ENCODE measurements at places on chromosomes 7 and 10.

DNA sequence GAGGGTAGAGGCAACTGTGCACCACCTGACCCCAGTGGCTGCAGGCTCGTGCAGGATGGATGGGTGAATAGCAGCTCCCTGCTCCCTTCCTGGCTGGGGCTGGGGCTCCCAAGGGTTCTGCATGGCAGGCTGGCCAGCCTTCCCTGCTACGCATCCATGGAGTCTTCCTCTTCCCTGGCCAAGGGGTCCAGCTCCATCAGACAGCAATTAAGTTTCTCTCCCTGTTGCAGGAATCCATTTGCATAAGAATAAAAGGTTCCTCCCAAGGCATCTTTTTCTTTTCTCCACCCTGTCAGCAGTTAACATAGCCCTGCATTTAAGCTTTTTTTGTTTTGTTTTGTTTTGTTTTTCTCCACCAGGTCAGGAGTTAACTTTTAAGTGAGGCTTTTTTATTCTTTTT is 10.0 kb upstream of the CPA2 start:
- DNase-seq, result no peak

- no peak for DNase-seq
Measured at GRCh38 chr10:61749291-61749690, 86.6 kb downstream of the CABCOCO1 start.

DNA sequence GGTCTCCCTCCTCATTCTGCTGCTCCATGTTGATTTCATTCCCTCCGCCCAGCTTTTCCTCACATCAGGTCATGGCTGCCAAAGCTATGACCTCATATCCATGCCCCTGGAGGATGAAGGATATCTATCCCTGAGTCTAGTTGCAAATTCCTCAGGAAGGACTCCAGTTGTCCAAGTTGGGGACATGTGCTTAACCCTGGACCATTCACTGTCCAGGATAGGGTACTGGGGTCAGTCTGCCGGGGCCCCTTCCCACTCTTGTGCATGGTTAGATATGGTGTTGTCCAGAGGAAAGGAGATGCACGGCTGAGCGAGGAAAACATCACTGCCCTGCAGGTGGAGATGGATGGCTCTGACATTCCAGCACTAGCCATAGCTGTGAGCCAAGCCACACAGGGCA is 51.9 kb upstream of the COMTD1 start:
- no peak for DNase-seq

DNA sequence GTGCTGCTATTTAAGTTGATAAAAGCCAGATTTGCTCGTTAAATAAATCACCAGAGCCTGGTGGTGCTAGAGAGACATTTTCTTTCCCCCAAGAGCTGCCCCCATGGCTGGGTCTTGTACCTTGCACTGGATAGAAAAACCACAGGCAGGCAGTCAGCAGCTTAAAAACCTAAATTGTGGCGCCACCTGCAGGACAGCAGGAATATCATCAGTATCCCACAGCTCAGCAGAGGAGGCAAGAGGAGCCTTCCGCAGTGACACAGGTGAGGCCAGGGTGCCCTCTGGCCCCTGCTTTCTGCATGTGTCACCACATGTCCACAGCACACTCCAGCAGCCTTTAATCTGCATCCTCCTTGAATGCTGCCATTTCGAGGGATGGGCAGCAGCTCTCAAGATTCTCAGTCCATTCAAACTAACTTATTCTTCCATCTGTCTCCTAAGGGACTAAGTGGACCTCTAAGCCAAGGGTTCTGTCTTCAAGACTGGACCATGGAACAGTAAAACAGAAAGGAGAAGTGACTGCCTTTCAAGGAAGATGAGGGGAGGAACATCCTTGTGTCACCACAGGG is 4.5 kb upstream of the PLXNA4 start:
- peak; percentile 85 for DNase-seq

- DNase-seq, result no peak
Measured at GRCh38 chr10:122286867-122287266, 15.8 kb downstream of the BTBD16 start.

- no peak for DNase-seq
Measured at GRCh38 chr7:93906267-93906666, at the start of gene GNGT1. Gene GNGT1 (plus strand): TSS chr7:93906567. CDS start chr7:93906747, 180 bp downstream.

DNA sequence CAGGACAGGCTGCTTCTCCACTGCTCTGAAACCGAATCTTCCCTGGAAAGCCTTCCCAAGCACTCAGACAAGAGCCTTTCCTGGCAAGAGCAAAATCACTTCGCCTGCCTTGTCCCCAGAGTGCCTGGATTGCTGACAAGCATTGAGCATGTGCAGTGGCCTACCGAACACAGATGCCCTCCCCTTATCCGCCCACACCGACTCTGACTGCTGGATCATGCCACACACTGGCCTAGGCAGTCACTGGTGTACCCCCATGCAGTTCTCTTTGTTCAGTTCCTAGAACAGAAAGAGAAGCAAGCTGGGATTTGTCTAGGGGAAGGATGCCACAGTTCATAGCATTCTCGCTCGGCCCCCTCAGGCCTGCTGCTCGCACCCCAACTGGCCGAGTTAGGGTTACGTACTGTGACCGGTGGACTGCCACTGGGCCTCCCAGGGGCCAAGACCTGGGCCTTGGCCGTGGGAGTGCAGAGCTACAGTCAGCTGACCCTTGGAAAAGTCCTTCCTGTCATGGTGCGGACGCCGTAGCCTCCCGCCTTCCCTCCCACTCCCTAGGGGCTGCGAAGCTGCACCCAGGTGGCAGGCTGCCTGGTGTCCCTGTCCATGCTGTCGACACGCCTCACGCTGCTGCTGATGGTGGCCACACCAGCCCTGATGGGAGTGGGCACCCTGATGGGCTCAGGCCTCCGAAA is 6.9 kb downstream of the ABCB8 start:
- DNase-seq, result no peak

DNA sequence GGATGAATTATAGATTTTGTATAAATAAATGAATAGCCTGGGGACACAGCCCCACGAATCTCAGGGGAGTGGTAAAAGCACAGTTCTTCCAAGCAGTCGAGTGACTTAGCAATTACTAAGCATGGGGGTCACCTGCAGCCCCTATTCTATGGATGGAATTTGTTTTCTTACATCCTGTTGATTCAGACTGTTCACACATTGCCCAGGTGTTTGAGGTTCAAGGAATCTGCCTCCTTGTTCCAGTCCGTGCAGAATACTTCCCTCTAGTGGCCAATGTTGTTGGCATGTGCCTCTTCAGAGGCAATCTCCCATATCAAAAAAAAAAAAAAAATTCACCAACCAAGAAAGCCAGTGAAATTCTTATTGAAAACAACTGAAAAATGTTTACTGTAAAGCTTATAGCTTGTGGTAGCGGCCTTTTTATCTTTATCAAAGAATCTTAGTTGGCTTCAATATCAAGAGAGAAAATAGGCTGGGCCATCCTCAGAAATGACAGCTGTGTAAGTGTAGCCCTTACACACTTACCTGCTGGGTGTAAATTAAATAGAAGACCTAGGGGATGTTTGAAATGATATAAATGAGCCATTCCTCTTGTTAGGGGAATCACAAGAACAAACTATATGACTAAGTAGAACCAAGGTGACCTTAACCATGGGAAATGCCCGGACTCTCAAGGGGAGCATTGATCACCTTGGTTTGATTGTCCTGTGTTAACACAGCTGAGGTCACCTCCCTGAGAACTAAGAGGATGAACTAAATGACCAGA is 7.8 kb downstream of the LIPM start:
- DNase-seq, result no peak

DNA sequence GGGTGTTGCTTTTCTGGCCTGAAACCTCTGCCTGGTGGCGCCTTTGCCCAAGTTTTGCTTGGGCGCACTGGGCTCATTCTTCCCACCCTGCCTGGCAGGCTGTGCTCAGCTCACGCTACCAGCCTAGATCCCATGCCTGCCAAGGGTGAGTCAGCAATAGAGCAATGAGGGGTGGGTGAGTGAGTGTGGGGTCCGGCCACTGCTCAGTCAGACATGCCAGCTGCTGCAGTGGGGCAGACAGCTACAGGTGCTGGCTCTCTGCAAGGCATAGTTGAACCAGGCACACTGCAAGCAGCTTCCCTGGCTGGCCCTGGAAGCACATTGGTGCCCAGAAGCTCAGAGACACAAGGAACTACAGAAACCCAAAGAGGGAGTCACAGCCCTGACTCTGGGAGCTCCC is 680.9 kb upstream of the LRRTM3 start:
- no peak for DNase-seq

GRCh38 chr7:130069179-130069977 is 956 bp upstream of the KLHDC10 start:
- DNase-seq, result no peak

DNA sequence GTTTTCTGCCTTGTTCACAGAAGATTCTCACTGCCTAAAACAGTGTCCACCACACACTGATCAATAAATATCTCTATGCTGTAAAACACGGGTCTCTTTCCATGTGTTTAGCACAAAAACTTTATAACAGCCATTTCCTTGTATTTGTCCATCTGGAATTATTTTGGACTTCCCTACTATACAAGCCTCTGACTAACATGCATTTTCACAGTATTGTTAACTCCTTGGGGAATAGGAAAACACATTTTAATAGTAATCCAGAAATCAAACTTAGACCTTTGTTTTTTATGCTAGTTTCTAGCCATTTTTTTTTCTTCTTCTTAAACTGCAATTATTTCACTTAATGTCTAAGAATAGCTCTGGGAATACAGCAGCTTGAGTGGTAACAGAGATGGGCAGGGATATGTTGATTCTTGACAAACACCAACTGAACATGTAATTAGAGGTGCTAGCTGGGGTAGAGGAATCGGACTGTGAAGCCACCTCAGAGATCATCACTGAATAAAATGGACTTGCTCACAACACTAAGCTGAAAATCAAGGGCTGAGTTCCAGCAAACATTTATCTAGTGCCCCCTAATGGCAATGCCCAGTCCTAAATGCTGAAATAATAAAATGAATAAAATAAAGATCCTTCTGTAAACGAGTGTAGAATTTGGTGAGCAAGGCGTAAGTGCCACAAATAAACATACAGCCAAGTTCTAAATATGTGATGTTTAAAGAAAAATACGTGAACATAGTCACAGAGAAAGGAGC is 593.1 kb downstream of the SORCS1 start:
- DNase-seq, result no peak

- DNase-seq, result no peak
Measured at GRCh38 chr10:7659560-7659959, 7.2 kb downstream of the ITIH5 start.

DNA sequence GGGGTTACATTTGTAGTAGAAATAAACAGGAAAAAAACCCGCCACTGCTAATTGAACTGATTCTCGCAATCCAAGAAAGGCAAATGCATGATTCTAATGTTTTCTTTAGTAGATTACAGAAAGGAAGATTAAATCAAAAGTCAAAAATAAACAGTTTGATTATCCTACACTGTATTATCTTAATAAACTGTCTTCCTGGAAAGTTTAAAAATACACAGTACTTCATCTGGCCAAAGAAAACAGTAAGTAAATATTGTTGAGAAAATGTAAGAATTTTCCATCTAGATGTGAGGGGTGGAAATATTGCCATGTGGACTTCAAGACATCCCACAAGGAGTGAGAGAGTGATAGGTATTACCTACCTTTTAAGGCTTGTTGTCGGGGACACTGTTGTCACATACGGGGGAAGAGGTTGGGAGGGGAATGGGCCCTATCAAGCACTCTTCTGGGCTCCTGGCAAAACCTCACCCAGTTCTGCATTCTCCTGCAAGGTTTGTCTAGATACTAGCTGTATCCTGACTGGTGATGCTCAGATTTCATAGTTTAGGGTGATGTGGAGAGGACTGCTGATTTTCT is 17.8 kb downstream of the GRK5 start:
- no peak for DNase-seq

DNA sequence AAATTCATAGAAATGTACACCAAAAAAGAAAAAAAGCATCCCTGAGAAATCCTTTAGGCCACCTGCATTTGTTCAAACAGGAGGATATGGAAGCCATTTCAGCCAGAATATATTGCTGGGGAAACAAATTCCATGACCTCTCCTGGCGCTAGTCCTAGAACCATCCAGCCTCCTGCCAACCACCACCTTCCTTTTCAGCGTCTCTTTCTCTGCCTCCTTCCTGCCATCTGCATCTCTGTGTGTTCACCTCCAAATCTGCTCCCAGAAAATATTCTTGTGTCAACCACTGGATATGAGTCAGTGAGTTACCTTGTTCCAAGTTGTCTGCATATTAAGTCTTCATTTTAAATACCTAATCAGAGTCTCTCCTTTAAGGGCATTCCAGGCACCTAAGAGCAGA is 50.6 kb upstream of the NPY start:
- DNase-seq, result no peak

DNA sequence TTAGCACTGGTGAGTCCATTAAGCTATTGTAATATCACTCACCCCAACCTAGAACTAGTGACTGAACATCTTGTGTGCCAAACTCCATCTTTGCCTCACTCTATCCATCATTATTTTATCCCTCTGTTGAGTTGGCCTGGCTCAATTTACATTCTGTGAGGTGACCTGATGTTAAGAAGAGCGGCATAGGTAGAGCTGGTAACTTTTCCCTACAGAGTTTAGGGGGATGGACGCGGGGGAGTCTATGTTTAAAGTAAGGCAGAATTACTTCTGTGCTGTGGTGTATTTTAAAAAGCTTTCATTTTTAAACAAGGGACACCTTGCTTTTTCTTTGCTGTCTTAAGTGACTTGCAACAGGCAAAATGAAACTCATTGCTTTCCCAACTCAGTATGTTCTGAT is 186.3 kb downstream of the CREB5 start:
- DNase-seq, result no peak

- no peak for DNase-seq
Measured at GRCh38 chr10:35375091-35375765, 38.9 kb downstream of the CCNY start.

GRCh38 chr10:96319754-96320474 is 15.7 kb downstream of the DNTT start:
- no peak for DNase-seq

GRCh38 chr7:75024922-75025321 is 48.7 kb downstream of the RCC1L start:
- no peak for DNase-seq

DNA sequence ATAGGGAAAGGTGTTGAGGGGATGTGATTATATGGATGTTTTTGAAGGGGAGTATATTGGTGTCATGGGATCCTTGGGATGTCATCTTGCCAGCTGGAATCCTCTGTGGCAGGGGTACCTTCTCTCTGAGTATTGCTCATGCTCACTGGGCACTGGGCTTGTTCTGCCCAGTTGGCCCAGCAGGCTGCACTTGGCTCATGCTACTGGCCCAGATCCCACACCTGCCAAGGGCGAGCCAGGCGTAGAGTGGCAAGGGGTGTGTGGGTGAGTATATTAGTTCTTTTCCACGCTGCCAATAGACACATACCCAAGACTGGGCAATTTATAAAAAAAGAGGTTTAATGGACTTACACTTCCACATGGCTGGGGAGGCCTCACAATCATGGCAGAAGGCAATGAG is 311.9 kb downstream of the AUTS2 start:
- no peak for DNase-seq

GRCh38 chr10:124048371-124049290 is 44.8 kb downstream of the CHST15 start:
- DNase-seq, result no peak

DNA sequence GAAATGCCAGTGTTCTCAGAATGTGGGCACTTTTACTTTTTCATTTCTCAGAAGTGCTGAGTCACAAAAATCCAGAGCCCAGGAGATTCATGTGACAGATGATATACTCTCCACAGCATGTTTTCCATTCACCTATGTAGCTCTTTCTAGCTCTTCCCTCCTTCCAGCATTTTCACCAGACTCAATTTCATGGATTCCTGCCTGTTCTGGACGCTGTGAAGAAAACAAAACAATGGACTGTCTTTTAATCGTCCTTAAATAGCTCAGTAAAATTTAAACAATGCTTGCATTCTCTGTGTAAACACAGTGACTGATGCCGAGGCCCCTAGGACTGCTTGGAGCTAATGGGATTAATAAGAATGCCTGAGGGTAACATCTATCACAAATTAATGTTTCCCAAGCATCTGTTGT is 25.5 kb downstream of the ZNF713 start:
- DNase-seq, result no peak

All from suprapubic skin (tissue), 4 donors.